CD8-positive, alpha-beta memory T cell (primary cell): ENCODE measurements at places on chromosomes 6 and 20. TPM values are rescaled to one million over a fixed set of nuclear protein-coding genes. Genes with fewer than 3 reads are reported as not detected.

The APOBEC2 gene
- polyA plus RNA-seq, result not detected

The ZFP57 gene
- polyA plus RNA-seq, result 2.2 TPM

The DST gene
- polyA plus RNA-seq, result 0.95 TPM

The TRDN gene
- not detected for polyA plus RNA-seq

The CFB gene
- 0.83 TPM for polyA plus RNA-seq

DNA sequence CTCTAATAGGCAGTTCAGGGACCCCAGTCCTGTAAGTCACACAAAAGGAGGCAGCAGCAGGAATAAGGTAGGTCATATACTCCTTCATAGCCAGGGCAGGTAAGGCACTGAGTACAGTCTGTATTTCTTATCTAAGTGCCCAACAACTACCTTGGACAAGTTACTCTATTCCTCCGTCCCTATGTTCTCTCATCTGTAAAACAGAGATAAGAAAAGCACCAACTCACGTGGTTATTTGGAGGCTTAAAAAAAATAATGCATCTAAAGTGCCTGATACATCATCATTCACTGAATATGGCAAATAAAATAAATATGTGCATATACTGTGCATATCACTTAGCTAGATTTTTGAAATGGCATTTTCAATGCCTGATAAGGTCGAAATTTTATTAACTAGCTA, 298.1 kb upstream of the CDYL start:
- no peak for DNase-seq

DNA sequence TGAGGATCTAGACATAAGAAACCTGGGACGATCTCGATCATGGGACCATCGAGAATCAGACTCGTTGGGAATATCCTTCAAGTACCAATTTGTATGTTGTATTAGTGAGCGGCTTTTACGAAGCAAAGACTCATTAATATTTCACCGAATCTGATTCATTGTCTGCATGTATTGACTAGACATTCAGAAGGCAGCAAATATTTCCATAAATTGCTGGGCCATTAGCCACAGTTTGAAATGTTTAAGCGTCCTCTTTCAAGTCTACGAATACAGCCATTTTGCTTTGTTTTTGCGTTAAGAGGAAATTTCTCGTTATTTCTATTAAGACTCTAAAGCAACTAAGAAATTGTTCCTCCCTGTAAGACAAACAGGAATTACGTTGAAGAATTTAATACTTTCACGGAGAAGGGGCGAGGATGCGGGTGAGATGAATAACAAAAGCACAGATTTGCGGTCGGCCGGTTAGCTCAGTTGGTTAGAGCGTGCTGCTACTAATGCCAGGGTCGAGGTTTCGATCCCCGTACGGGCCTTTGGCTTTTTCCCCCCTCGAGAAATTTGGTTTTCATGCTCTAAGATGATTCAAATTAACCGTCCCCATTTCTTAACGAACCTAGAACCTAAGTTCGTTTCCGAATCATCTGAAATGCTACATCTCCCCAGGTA, 18.5 kb downstream of the POM121L2 start:
- DNase-seq, result no peak

- no peak for DNase-seq
Observed at GRCh38 chr6:70857387-70858077, 99.3 kb downstream of the B3GAT2 start.

- DNase-seq, result no peak
Observed at GRCh38 chr6:5294392-5295211, 33.3 kb downstream of the FARS2 start.

GRCh38 chr6:134864558-134864957, 85.3 kb downstream of the ALDH8A1 start:
- DNase-seq, result no peak

GRCh38 chr6:33638556-33638955, 17.4 kb downstream of the ITPR3 start:
- DNase-seq, result no peak

GRCh38 chr6:54990001-54990400, 143.4 kb downstream of the FAM83B start:
- DNase-seq, result no peak

GRCh38 chr6:33826537-33826936, 22.7 kb upstream of the MLN start:
- DNase-seq, result no peak
